Stimulated activated CD4-positive, alpha-beta T cell treated with anti-CD3 and anti-CD28 coated beads, Interleukin-1b, Interleukin-23, amount 100 ng/mL, for 4 hours (primary cell): ENCODE measurements at places on chromosomes 6 and 20.

- DNase-seq, result no peak
These were observed 34.1 kb upstream of the SLC35D3 start for GRCh38 chr6:136887953-136888352.

DNA sequence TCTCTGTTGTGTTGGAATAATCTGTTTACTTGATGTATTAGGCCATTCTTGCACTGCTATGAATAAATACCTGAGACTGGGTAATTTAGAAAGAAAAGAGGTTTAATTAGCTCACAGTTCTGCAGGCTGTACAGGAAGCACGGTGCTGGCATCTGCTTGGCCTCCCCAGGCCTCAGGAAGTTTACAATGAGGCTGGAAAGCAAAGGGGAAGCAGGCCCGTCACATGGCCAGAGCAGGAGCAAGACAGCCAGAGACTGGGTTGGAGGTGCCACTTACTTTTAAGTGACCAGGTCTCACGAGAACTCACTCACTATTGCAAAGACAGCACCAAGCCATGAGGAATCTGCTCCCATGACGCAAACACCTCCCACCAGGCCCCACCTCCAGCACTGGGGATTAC, 50.6 kb upstream of the FUCA2 start:
- no peak for DNase-seq

DNA sequence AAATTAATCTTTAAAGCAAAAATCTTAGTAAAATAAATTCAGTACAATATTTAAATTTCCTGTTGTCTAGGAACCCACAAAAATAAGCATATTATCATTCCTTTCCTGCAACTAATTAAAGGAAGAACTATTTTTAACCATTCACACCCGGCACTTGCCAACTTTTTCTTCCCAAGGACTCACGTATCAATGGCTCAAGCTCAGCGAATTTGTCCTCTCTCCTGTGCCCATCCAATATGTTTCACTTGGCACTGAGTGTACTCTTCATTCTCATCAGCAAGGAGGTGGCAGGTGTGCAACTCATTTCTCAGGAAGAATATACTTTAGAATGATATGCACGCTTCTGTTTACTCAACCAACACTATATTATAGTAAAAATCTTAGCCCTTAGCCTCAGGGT, 419.4 kb downstream of the C6orf118 start:
- no peak for DNase-seq

DNA sequence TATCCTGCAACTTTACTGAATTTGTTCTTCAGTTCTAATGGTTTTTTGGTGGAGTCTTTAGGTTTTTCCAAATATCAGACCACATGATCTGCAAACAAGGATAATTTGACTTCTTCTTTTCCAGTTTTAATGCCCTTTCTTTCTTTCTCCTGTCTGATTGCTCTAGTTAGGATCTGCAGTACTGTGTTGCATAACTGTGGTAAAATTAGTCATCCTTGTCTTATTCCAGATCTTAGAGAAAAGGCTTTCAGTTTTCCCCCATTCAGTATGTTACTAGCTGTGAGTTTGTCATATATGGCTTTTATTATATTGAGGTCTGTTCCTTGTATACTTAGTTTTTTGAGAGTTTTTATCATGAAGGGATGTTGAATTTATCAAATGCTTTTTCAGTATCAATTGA, 4.3 kb downstream of the MICA start:
- no peak for DNase-seq

- DNase-seq, result no peak
These were observed 85.9 kb upstream of the PRND start for GRCh38 chr20:4635781-4636180.

- DNase-seq, result no peak
These were observed 25.9 kb downstream of the ECHDC1 start for GRCh38 chr6:127317388-127318128.

- DNase-seq, result no peak
These were observed 86.7 kb downstream of the GMDS start for GRCh38 chr6:2158596-2159271.

DNA sequence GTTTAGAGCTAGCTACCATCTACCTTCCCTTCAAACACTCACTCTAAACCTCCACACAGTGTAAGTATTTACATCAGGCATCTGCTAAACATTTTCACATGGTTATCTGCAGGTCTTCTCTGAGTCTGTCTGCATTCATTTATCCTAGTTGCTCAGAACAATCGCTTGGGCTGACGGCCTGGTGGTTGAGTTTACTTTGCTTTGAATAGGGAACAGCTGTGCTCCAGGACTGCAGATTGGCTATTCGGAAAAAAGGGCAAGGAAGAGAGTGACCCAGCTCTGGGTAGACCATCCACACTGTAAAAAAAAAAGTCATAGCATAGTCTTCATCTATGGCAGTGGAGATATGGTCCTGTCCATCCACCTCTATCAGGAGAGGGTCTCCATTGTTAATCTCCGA, 115.3 kb upstream of the ESR1 start:
- DNase-seq, result no peak

DNA sequence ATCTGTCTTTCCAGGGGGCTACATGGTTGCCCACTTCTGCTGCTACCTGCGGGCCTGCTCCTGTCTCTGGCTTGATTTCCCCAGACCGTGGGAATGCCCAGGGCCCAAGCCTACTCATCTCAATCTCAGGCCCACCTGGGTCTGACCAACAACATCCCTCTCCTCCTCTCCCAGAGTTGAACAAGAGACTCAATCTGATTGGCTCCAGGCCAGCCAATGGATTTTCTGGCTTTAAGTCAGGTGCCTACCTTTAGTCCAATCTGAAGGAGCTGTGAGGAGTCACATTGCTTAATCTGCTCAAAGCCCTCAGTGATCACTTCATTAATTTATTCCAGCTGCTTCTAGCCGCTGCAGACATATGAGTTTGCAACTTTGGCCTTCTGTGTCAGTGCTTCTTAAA, 162.4 kb upstream of the KCNG1 start:
- DNase-seq, result no peak

GRCh38 chr6:32115623-32116022, 6.5 kb upstream of the TNXB start:
- DNase-seq, result no peak

GRCh38 chr6:44942201-44942600, 385.9 kb upstream of the RUNX2 start:
- no peak for DNase-seq

DNA sequence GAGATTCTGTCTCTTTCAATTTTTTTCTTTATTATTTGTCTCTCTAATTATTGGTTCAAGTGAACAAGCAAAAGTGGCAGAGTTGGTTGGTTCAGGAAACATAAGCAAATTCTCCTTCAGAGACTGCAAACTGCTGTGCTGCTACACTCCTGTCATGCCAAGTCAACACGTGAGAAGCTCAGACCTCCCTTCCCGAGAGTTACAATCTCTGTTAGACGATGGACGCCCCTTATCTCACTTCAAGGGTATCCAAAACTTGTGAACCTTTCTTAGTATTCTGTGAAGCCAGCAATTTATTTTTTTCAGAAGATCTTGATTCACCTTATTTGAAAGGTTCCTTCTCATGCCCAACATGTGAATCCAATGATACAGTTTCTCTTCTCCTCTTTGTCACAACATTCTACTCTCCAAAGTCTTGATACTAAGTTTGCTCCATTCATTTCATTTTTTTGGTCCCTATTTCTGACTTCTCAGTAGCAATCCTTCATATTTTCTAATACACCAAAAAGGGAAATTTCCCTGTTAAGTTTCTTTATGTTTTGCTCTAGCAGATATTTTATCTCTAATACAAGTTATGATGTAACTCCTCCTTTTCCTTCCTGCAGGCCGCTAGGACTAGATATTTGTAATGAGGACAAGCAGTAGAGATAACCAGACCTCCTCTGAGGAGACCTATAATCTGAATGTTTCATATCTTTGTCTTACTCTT, 448.8 kb upstream of the CITED2 start:
- DNase-seq, result no peak
